Smooth muscle cell of bladder (primary cell): ENCODE measurements at places on chromosomes 7 and 10. TPM values are rescaled to one million over a fixed set of nuclear protein-coding genes. Genes with fewer than 3 reads are reported as not detected.

Gene HECW1
- total RNA-seq: 3.1 and 3.8 TPM in 2 replicates

Gene CHST15
- total RNA-seq: 1.00 and 1.4 TPM in 2 replicates

Gene CPN1
- not detected in 2 replicates for total RNA-seq

Gene OR2A1
- not detected in 2 replicates for total RNA-seq

Gene KDM7A
- 4.8 and 5.7 TPM in 2 replicates for total RNA-seq

Gene ZNF804B
- not detected in 2 replicates for total RNA-seq

Gene POP7
- total RNA-seq: 27.6 and 31.5 TPM in 2 replicates
